ENCODE measurements at places on chromosomes 13 and 19. TPM values are rescaled to one million over a fixed set of nuclear protein-coding genes. Genes with fewer than 3 reads are reported as not detected.

Gene RXFP2
- total RNA-seq: not detected

Gene C19orf18
- total RNA-seq: 2.2 TPM

Gene OPA3
- total RNA-seq: 11.2 TPM

Gene SYCN
- total RNA-seq: not detected

Gene ZNF492
- 0.92 TPM for total RNA-seq

Gene PRDX2
- total RNA-seq: 45.1 TPM

Gene LIPE
- total RNA-seq: 46.9 TPM

Gene SLC25A41
- total RNA-seq: 0.30 TPM

Gene GDF15
- total RNA-seq: not detected

Gene FGF9
- 2.5 TPM for total RNA-seq

Gene MIA
- 5.7 TPM for total RNA-seq

Measured in B cell (primary cell).